ENCODE measurements at places on chromosomes 5 and 9. TPM values are rescaled to one million over a fixed set of nuclear protein-coding genes. Genes with fewer than 3 reads are reported as not detected.

The HAVCR2 gene
- total RNA-seq: 3.4 TPM

GRCh38 chr9:2039294-2040180 is 24.4 kb downstream of the SMARCA2 start:
- H3K27ac ChIP-seq: no peak overlapping the region
- H3K4me1 ChIP-seq: no peaks in the 10 kb centered on the region
- no peak for DNase-seq
- no peak overlapping the region for H3K4me3 ChIP-seq
- H3K36me3 ChIP-seq: peaks cover 20% of the 10 kb centered on the region
- no peaks in the 10 kb centered on the region for H3K27me3 ChIP-seq

DNA sequence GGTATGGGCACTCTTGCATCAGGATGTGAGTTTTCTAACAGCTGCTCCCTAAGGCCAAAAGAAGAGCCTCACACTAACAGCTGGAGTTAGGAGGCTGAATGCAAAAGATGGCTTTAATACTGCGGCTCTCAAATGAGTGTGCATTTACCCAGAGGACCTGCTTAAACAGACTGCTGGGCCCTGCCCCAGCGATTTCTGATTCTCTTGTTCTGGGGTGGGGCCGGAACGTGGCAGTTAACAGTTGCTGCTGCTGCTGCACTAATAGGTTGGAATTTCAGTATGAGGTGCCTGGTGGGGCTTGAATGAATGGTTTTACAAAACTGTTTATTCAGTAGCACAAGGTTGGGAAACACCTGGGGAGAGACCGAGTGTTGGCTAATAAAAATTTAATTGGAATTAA is 26.1 kb downstream of the HMGCR start:
- peak; percentile 75 for DNase-seq
- peak overlapping the region; percentile 77 for H3K27ac ChIP-seq
- H3K4me1 ChIP-seq: peaks cover 51% of the 10 kb centered on the region
- H3K4me3 ChIP-seq: no peak overlapping the region

GRCh38 chr5:149770236-149770635 is 40.1 kb downstream of the PPARGC1B start:
- H3K4me3 ChIP-seq: no peak overlapping the region
- DNase-seq: no peak
- no peaks in the 10 kb centered on the region for H3K36me3 ChIP-seq
- peaks cover under 1% of the 10 kb centered on the region for H3K27me3 ChIP-seq
- H3K27ac ChIP-seq: no peak overlapping the region

The FBXO38 gene
- total RNA-seq: 49.6 TPM

The ZNF366 gene
- total RNA-seq: 1.3 TPM

The MARCOL gene
- total RNA-seq: not detected

DNA sequence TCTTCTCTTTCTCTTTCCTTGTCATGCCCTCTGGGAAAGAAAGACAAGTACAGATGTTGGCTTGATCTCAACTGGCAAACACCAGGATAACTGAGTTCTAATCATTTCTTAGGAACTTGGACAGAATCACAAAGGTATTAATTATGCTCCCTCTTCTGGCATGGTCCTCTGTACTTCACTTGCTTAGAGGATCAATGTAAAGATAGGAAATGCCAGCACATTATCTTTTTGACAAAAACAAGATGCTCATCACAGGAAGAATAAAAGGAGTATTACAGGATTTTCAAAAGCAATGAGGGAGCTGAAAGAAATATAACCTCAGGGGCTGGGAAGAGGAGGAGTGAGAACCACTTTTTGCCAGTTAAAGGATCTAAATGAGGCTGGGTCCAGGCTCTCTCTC is 70.6 kb downstream of the LHFPL2 start:
- H3K36me3 ChIP-seq: no peaks in the 10 kb centered on the region
- no peak overlapping the region for H3K27ac ChIP-seq
- peaks cover 19% of the 10 kb centered on the region for H3K4me1 ChIP-seq
- H3K27me3 ChIP-seq: no peaks in the 10 kb centered on the region
- no peak overlapping the region for H3K4me3 ChIP-seq
- no peak for DNase-seq

The PCDHGB3 gene
- total RNA-seq: 9.2 TPM

GRCh38 chr9:112911736-112912135 is 21.1 kb upstream of the SLC46A2 start:
- no peaks in the 10 kb centered on the region for H3K27me3 ChIP-seq
- H3K36me3 ChIP-seq: no peaks in the 10 kb centered on the region
- H3K27ac ChIP-seq: no peak overlapping the region
- H3K4me1 ChIP-seq: peaks cover 7% of the 10 kb centered on the region
- no peak overlapping the region for H3K4me3 ChIP-seq

GRCh38 chr5:179967489-179967888 is 59.8 kb upstream of the TBC1D9B start:
- no peaks in the 10 kb centered on the region for H3K4me1 ChIP-seq
- H3K36me3 ChIP-seq: peaks cover 22% of the 10 kb centered on the region
- no peak overlapping the region for H3K27ac ChIP-seq
- H3K27me3 ChIP-seq: no peaks in the 10 kb centered on the region

DNA sequence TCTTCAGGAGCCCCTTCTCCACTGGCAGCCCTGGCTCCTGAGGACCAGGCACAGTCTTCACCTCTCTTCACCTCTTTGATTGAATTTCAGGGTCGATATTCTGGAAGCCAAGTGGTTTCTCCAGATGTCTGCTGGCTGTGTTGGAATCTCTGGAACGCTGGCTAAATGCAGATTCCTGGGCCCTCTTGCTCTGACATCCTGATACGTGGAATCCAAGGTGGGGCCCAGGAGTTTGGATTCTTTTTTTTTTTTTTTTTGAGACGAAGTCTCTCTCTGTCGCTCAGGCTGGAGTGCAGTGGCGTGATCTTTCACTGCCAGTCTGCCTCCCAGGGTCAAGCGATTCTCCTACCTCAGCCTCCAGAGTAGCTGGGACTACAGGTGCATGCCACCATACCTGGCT is 26.8 kb upstream of the IER5L start:
- DNase-seq: no peak
- H3K4me3 ChIP-seq: no peak overlapping the region
- no peak overlapping the region for H3K27ac ChIP-seq
- no peaks in the 10 kb centered on the region for H3K36me3 ChIP-seq

GRCh38 chr9:118961857-118962256 is 407.4 kb downstream of the BRINP1 start:
- no peaks in the 10 kb centered on the region for H3K27me3 ChIP-seq
- peak; percentile 7 for DNase-seq
- H3K4me1 ChIP-seq: peaks cover 14% of the 10 kb centered on the region
- H3K27ac ChIP-seq: peak overlapping the region; percentile 70
- no peaks in the 10 kb centered on the region for H3K36me3 ChIP-seq

DNA sequence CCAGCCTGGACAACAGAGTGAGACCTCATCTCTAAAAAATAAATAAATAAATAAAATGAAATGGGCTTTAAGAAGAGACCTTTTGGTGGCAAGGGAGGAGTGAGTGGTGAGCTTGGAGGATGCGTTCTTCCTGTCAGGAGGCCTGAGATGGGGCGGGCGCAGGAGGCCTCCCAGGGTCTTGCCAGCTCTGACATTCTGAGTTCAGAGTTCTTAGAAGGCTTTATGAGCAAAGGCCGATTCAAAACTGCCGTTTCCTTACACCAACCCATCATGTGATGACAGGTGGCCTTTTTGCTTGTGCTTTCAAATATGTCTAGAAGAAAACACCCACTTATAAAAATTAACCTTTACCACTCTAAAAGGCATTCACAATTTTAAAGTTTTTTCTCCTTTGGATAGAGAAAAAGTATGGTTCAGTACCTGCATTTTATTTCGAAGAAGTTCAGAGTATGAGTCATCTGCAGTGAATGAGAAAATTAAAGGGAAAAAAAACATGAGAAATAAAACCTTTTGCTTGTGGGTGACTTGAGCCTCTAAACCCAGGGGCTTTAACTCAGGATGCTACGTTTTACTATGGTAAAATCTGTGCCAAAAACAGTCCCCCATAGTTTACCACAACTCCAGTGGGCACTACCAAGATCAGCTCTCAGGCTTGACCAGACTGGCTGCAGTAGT is 157.4 kb upstream of the OTULINL start:
- H3K27me3 ChIP-seq: no peaks in the 10 kb centered on the region
- H3K4me1 ChIP-seq: peaks cover 3% of the 10 kb centered on the region
- no peaks in the 10 kb centered on the region for H3K36me3 ChIP-seq
- H3K27ac ChIP-seq: no peak overlapping the region
- no peak overlapping the region for H3K4me3 ChIP-seq

The POLR3G gene
- total RNA-seq: 1.0 TPM

The APBB3 gene
- 20.2 TPM for total RNA-seq

- DNase-seq: no peak
- H3K4me1 ChIP-seq: peaks cover under 1% of the 10 kb centered on the region
- no peak overlapping the region for H3K27ac ChIP-seq
- no peaks in the 10 kb centered on the region for H3K36me3 ChIP-seq
- H3K4me3 ChIP-seq: no peak overlapping the region
Observed at GRCh38 chr5:138629392-138629791, 54.2 kb upstream of the HSPA9 start.

DNA sequence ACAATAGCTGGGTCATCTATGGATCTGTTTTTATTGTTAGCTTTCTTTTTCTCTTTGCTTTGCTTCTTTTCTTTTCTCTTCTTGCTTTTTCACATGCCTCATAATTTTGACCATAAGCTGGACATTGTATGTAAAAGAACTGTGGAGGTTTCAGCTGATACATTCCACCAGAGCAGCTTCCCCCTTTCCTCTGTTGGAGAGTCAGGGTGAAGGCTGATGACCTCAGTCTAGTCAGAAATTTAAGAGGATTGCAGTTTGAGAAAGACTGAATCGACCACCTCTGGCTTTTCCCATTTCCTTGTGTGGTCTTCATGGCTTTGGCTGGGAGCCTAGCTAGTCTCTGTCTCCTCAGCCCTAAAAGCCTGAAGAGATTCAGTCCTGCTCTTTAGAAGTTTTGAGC is 42.0 kb downstream of the KCNIP1 start:
- no peak for DNase-seq
- no peaks in the 10 kb centered on the region for H3K36me3 ChIP-seq
- H3K4me1 ChIP-seq: no peaks in the 10 kb centered on the region
- H3K4me3 ChIP-seq: no peak overlapping the region
- H3K27ac ChIP-seq: no peak overlapping the region

DNA sequence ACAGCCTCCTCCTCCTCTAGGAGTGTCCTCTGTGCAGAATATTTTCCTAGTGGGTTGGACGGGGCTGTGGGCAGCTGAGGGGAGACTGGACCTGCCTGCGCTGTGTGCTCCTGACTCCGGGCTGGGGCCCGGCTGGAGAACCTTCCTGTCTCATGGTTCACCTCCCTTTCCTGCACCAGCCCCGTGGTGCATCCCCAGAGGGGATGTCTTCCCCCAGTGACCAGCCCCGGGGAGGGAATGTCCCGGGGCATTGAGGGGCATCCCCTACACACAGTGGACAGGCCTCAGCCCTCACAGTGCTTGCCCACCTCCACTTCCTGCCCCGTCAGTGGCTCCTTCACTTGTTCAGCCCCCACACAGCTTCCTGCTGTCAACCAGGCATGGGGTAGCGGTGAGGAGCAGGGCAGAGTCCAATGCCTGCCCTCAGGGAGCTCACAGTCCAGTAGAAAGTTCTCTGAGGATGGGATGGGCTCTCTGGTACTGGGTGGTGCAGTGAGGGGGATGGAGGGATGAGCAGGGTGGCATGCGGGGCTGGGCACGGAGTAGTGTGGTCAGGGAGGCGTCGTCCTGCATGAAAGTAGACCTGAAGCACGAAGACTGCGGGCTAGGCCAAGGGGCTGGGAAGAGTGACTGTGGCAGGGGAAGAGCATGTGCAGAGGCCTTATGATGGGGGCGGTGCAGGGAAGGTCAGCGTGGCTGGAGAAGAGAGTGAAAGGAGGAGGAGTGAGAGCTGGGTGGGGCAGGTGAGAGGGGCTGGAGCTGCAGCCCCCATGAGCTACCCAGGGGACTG is 52.1 kb upstream of the PITX1 start:
- H3K27ac ChIP-seq: no peak overlapping the region
- no peaks in the 10 kb centered on the region for H3K36me3 ChIP-seq
- no peak overlapping the region for H3K4me3 ChIP-seq
- no peaks in the 10 kb centered on the region for H3K4me1 ChIP-seq
- no peaks in the 10 kb centered on the region for H3K27me3 ChIP-seq
- no peak for DNase-seq

GRCh38 chr5:8458038-8458383 is 589.1 kb downstream of the MTRR start:
- peak overlapping the region; percentile 61 for H3K27ac ChIP-seq
- H3K4me1 ChIP-seq: peaks cover 11% of the 10 kb centered on the region
- no peaks in the 10 kb centered on the region for H3K36me3 ChIP-seq
- H3K27me3 ChIP-seq: no peaks in the 10 kb centered on the region

DNA sequence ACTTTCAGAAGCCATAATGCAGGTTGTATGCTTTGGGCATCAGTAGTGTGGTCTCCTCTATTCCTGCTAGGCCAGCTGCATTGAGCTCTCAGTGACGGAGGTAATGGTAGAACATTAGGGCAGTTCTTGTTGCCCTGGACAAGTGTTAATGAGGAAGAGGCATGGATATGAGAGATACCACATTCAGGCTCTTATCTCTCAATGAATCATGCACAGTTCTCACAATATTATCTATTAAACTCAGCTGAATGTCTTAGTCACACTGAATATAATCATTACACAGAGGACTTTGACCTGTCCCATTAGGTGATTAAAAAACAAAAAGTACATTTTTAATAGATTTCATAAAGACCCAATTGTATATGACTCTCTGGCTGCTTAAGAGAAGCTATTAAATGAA is 76.6 kb upstream of the SSBP2 start:
- H3K36me3 ChIP-seq: no peaks in the 10 kb centered on the region
- no peak overlapping the region for H3K4me3 ChIP-seq
- no peaks in the 10 kb centered on the region for H3K4me1 ChIP-seq
- DNase-seq: no peak
- H3K27ac ChIP-seq: no peak overlapping the region

GRCh38 chr5:95727764-95728191 is 3.4 kb upstream of the RHOBTB3 start:
- H3K4me3 ChIP-seq: no peak overlapping the region
- no peak for DNase-seq
- no peaks in the 10 kb centered on the region for H3K36me3 ChIP-seq
- H3K4me1 ChIP-seq: peaks cover 15% of the 10 kb centered on the region

DNA sequence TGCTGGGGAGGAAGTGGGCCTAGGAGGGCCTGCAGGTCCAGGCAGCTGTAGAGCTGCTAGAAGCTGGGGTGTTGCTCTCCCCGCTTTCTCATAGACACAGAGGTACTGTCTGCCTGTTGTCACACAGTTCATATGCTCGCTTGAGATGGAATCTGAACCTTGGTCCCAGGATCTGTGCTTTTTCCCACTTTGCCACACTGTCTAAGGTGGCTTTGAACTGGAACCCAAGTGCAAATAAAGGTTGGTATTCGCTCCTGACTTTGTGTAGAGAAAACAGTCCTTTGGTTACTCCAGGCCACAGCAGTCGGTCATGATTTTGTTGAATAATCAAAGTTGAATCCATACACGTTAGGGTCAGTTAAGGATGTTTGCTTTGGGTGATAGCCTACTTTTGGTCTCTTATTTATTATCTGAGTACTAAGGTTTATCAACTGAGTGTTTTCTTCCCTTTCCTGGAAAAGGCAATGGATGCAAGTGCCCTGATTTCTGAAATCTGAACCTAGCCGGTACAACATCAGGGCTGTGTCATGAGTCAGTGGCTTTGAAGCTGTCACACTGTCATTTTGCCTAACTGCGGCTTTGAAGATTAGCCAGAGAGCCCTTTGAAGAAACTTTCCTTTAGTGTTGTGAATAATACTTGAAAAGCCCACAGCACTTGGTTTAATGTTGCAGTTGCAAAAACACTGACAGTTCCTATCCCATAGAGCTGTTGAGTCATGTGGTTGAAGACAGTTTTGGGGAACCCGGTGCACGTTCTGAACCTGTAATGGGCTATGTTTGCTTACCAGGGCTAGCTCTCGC is 41.3 kb downstream of the HABP4 start:
- peaks cover 10% of the 10 kb centered on the region for H3K4me1 ChIP-seq
- H3K4me3 ChIP-seq: no peak overlapping the region
- peaks cover 18% of the 10 kb centered on the region for H3K36me3 ChIP-seq

GRCh38 chr5:148312153-148312552 is at the start of gene SPINK7:
TSS of gene SPINK7 (plus strand) at chr5:148312423. CDS start at chr5:148312484, 61 bp downstream.
- H3K4me1 ChIP-seq: no peaks in the 10 kb centered on the region
- H3K27ac ChIP-seq: no peak within 1 kb of the TSS
- H3K36me3 ChIP-seq: no peaks in the 10 kb centered on the region
- no peak within 1 kb of the TSS for H3K4me3 ChIP-seq

All from thyroid gland (tissue), 4 donors.